ENCODE measurements at places on chromosomes 3 and 15. TPM values are rescaled to one million over a fixed set of nuclear protein-coding genes. Genes with fewer than 3 reads are reported as not detected.

PROK2 gene
- not detected for total RNA-seq

SNTN gene
- total RNA-seq = not detected

MED12L gene
- total RNA-seq = 1.2 TPM

ADGRG7 gene
- total RNA-seq = not detected

SAMMSON gene
- total RNA-seq = not detected

EPHB1 gene
- 0.06 TPM for total RNA-seq

PARP15 gene
- not detected for total RNA-seq

KNG1 gene
- total RNA-seq = not detected

ADAMTS9 gene
- total RNA-seq = 0.78 TPM

ALG1L2 gene
- total RNA-seq = not detected

GOLGA6A gene
- not detected for total RNA-seq

STAC gene
- 3.0 TPM for total RNA-seq

CAND2 gene
- 0.54 TPM for total RNA-seq

TMEM212 gene
- total RNA-seq = not detected

IL17RC gene
- total RNA-seq = 18.9 TPM

RFC4 gene
- total RNA-seq = 45.6 TPM

ACAD11 gene
- 3.8 TPM for total RNA-seq

EOMES gene
- total RNA-seq = 0.95 TPM

PLA2G4D gene
- total RNA-seq = not detected

STAB1 gene
- total RNA-seq = not detected

CCDC39 gene
- total RNA-seq = not detected

LRTM1 gene
- total RNA-seq = not detected

ZNF80 gene
- total RNA-seq = not detected

CYP19A1 gene
- 0.15 TPM for total RNA-seq

MST1R gene
- total RNA-seq = 6.0 TPM

POLQ gene
- total RNA-seq = 6.3 TPM

ALDH1A2 gene
- total RNA-seq = 0.38 TPM

TGM4 gene
- 0.12 TPM for total RNA-seq

FOXL2 gene
- 5.3 TPM for total RNA-seq

CDAN1 gene
- 7.6 TPM for total RNA-seq

GABRG3 gene
- 0.66 TPM for total RNA-seq

GOLGA8N gene
- 1.5 TPM for total RNA-seq

NDUFB4 gene
- total RNA-seq = 222 TPM

WDR76 gene
- total RNA-seq = 12.7 TPM
